ENCODE measurements at places on chromosomes 11 and 22.

DNA sequence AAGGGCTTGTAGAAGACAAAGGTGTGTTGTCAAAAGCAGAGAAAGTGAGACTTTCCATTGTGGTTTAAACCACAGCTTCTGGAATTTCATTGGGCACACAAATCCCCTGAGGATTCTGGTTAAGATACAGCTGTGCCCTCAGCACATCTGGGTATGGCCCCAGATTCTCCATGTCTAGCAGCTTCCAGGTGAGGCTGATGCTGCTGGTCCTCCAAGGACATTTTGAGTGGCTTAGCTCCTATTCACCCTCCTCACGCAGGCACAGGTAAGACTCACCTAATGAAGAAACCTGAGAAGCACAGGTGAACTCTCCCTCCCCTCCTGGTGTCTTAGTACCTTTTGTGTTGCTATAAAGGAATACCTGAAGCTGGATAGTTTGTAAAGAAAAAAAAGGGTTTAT, 88.9 kb upstream of the IGLL5 start:
- DNase-seq: no peak

DNA sequence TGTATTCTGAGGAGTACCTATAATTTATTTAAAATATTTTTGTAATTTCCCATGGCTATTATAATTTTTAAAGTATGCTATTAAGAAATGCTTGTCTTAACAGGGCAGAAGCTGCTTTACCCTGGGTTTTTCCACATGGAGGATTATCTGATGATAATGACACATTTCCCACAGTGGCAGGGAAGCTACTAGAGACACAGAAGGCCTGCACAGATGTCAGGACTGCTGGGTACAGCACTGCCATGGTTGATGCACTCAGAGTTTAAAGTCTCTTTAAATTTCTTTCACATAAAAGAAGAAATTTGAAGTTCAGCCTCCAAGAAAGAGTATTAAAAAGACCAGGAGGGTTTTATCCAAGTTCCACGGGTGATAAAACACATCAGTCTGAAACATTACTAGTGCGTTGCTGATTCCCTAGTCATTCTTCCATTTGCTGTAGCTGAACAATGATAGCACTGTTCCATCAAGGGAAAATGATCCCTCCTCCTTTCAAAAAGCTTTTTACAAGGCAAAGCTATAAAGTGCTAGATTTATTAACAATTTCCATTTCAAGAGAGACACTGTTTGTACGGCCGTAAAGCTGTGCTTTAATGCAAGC, 363.0 kb downstream of the CNTN5 start:
- no peak for DNase-seq

DNA sequence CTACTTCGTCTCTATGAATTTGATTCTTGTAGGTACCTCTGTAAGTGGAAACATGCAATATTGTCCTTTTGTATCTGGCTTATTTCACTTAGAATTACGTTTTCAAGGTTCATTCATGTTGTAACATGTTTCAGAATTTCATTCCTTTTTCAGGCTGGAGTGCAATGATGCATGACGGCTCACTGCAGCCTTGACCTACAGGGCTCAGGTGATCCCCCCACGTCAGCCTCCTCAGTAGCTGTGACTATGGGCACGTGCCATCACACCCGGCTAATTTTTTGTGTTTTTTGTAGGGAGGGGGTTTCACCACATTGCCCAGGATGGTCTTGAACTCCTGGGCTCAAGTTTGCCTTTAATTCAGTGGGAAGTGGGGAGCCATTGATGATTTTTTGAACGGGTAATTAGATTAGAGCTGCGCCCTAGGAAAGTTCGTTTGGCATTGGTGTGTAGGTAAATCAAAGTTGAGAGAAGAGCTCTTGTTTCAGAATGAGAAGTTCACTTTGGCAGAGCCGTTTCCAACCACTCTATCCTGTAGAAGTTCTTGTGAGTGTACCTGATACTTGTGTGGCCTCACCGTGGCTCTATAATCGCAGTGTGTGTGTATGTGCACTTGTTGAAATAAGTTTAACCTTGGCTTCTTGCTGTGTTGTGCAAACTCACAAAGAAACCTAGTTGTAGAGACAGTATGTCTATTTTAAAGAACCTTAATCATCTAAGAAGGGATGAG, 115.9 kb downstream of the NAV2 start:
- no peak for DNase-seq

DNA sequence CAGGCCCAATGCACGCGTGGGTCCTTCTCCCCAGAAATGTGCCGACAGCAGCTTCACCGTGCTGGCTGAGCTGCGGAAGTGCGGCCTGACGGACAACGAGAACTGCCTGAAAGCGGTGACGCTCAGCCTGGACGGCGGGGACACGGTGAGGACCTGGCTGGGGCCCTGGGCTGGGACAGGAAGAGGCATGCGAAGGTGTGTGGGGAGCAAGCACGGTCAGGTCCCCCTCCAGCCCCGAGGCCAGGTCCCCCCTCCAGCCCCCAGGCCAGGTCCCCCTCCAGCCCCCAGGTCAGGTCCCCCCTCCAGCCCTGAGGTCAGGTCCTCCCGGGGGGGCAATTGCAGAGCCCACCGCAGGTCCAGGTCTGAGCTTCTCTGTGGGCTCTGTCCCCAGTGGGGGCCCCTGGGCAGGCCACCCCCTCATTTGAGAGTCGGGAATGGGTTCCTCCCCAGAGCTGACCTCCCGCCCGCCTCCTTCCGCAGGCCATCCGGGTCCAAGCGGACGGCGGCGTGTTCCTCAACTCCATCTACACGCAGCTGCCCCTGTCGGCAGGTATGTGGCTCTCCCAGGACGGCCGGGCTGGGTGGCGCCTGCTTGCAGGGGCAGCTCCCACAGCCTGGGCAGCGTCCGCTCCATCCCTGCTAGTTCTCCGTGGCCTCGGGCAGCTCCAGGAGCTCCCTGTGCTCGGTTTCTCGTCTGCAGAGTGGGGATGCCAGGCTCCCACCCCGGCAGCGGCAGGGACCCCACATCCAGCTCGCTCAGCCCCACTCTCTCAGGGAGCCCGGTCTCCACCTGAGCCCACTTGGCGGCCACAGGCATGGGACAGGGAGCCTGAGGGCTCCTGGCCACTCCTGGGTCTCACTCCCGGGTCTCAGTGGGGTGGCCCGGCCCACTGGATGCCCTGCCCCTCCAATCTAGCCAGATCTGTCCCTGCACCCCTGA, 7.9 kb downstream of the MUC5B start:
- no peak for DNase-seq
